ENCODE measurements at places on chromosomes 5 and 9. TPM values are rescaled to one million over a fixed set of nuclear protein-coding genes. Genes with fewer than 3 reads are reported as not detected.

- no peak for DNase-seq
Observed at GRCh38 chr5:79513308-79513703, 628 bp downstream of the HOMER1 start.

GRCh38 chr5:6583049-6583880 lies 49.6 kb downstream of the NSUN2 start:
- no peak for DNase-seq

DNA sequence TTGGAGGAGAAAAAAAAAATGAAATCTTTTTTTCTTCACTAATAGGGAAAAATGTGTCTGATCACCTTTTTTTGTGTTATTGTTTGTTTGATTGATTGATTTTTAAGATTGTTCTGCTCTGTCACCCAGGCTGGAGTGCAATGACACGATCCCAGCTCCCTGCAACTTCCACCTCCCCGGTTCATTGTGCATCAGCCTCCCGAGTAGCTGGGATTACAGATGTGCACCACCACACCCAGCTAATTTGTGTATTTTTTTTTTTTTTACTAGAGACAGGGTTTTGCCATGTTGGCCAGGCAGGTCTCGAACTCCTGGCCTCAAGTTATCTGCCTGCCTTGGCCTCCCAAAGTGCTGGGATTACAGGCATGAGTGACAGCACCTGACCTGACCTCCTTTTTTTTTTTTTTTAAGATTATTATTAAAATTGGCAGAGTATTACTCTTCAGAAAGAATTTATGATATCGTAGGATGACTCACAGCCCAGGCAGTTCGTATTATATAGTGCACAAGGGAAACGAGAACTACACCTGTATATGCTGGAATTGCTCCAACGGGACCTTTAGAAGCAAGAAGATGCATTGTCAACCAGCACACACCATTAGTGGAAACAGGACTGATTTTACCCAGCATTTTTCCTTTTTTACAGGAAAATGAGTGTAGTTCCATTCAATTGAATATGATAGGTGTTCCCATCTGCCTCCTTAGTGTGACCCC lies 27.7 kb downstream of the FUBP3 start:
- no peak for DNase-seq

DNA sequence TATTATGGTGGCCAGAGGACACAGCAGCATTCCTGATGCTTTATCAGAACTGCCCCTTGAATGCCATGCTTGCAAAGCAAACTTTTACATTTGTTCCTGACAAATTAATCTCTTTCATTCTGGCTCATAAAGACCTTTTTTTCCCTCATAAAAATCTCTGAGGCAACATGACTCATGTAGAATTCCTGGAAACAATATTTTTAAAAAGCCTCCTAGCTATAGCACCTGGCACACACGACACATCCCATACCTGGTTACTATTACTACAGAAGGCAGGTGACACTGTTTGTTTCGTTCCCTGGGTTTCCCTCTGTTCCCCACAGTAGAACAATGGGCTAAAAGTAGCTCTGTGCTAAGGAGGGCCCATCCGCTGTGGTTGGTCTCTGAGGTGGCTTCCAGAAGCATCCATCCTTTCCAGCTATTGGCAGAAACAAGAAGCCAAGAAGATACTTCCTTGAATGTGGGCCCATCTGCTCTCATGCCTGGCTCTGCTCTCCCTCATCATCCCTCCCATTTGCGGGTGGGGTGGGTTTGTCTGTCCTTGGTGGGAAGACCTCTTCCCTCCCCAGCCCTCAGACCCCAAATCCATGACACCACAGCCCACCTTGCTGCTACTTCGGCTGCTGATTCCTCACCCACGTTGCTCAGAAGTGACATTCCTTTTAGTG lies 59.1 kb downstream of the GALNT12 start:
- DNase-seq = no peak

The IRX4 gene
- not detected for total RNA-seq

The NRARP gene
- 14.0 TPM for total RNA-seq

The WHRN gene
- 0.20 TPM for total RNA-seq

- no peak for DNase-seq
Observed at GRCh38 chr5:134086943-134087305, 27.6 kb upstream of the TCF7 start.

- no peak for DNase-seq
Observed at GRCh38 chr5:160231783-160232342, 2.6 kb downstream of the FABP6 start.

GRCh38 chr9:116791326-116791725 lies 104.2 kb downstream of the TRIM32 start:
- no peak for DNase-seq

DNA sequence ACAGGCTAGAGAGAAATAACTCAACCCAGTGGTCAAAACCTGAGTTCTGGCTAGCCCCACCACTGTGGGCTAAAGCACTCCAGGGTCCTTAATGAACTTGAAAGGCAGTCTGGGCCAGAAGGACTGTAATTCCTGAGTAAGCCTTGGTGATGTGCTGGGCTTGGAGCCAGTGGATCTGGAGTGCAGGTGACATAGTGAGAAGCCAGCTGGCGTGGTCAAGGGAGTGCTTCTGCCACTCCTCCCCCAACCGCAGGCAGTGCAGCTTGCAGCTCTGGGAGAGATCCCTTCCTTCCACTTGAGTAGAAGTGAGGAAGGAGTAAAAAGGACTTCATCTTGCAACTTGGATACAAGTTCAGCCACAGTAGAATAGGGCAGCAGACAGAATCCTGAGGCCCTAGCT lies 424.0 kb downstream of the CDH18 start:
- no peak for DNase-seq

The OTP gene
- not detected for total RNA-seq

GRCh38 chr9:107734256-107735013 lies 244.9 kb upstream of the KLF4 start:
- DNase-seq = no peak

The GFI1B gene
- not detected for total RNA-seq

The PLPP6 gene
- 6.1 TPM for total RNA-seq

The CDHR2 gene
- total RNA-seq = not detected

DNA sequence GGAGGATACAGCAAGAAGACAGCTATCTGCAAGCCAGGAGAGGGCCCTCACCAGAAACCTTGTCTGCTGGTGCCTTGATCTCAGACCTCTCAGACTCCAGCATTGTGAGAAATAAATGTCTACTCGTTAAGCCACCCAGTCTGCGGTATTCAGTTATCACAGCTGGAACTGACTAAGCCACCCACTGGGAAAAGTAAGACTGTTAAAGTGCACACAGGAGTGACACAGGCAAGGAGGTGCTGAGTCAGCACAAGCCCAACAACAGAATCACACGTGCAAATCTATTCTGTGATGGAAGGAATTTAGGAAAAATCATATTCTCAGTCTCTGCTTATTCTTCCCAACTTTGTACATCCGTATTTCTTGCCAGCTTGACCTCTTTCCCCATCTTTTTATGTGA lies 200.0 kb downstream of the NR2F1-AS1 start:
- no peak for DNase-seq

- DNase-seq = no peak
Observed at GRCh38 chr5:53041071-53041692, 52.0 kb downstream of the ITGA2 start.

DNA sequence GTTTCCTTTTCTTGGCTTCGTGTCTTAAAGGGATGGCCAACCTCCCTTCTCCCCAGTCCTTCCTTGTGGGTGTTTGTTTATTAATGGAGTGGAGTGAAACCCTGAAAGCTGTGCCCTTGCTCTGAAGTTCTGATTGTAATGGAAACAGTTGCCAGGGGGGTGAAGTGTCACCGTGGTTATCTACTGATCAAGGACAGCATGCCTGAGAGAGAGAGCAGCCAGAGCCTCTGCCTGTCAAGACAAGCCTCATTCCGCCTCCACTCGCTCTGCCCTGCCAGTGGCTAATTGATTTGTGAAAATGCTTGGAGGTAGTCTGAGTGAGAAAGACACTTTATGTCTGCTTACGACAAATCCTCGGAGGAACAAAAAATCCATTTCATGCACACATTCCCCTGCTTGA lies 143.7 kb upstream of the SLC30A5 start:
- no peak for DNase-seq

DNA sequence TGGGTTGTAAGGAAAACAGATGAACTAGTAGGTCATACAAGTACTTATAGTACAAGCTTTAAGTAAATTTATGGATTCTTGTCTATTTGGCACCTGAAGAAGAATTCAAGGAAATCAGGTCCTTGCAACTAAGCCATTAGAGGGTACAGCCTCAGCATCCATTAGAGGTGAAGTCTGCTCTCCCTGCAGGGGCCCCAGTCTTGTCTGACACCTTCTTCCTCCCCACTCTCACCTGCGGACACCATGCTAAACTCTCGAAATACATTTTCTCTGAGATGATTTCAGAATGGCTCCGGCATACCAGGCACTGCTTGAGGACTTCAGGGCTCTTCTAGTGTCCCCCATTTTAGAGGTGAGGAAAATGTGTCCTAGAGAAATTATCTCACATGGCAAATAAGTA lies 137.9 kb downstream of the GNAQ start:
- no peak for DNase-seq

The MLANA gene
- total RNA-seq = not detected

- DNase-seq = peak; percentile 66
Observed at GRCh38 chr9:127561491-127562278, 50.4 kb upstream of the STXBP1 start.

The PCDHGA6 gene
- 1.3 TPM for total RNA-seq

The ANKRD18A gene
- 1.5 TPM for total RNA-seq

The SMIM15 gene
- 82.9 TPM for total RNA-seq

DNA sequence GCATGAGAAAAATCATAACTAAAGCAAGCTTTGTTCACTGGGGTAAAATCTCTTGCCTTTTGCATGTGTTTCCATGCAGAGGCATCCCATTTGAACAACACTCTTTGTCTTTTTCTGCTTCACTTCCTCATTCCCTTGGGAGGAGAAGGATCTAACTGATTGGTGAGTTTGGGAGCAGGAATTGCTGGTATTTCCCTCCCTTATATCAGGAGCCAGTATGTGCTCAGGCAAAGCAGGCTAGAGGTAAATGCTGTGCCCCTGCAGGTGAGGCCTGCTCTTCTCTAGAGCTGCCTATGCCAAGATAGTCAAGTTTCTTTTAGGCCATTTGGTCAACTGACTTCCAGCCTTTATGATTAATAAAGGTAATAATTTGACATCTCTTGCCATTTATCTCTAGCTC lies 179.9 kb downstream of the COX7C start:
- DNase-seq = no peak

DNA sequence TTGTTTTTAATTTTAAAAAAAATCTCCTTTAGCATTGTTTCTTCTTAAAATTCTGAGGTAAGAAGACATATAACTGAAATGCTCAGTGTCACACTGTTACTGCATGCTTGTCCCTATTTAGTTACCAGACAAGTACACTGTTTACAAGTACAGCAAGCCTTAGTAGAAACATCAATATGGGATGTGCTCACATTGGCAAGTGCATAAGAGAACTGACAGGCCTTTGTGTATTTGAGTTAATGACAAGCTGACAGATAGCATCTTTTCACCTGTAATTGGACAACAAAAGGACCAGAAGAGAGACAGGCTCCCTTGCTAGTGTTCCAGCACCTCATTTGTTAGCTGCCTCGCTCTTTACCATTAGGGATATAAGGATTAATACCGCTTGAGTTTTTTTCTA lies 63.6 kb downstream of the PDE4D start:
- DNase-seq = no peak

DNA sequence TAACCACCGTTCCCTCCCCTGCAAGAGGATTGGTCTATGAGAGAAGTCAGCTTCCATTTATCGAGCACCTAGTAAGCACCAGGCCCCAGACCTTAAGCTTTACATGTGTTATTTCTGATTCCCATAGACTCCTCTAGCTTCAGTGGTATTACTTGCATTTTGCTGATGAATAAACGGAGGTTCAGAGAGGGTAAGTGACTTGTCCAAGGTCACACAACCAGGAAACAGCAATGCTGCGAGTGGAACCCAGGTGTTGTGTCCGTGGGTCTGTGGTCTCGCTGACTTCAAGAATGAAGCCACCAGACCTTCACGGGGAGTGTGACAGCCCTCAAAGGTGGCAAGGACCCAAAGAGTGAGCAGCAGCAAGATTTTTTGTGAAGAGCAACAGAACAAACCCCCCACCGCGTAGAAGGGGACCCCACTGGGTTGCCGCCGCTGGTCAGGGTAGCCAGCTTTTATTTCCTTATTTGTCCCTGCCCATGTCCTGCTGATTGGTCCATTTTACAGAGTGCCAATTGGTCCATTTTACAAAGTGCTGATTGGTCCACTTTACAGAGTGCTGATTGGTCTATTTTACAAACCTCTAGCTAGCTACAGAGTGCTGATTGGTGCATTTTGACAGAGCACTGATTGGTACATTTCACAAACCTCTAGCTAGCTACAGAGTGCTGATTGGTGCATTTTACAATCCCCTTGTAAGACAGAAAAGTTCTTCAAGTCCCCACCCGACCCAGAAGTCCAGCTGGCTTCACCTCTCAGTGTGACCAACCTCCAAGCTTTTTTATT lies 29.1 kb upstream of the KCNIP1 start:
- DNase-seq = no peak

GRCh38 chr9:93828331-93829097 lies 126.6 kb downstream of the BARX1 start:
- DNase-seq = no peak

The PCDHA6 gene
- total RNA-seq = 0.88 TPM

The FAM163B gene
- total RNA-seq = not detected

All from pulmonary artery endothelial cell (primary cell).